ENCODE measurements at places on chromosomes 2 and 18.

DNA sequence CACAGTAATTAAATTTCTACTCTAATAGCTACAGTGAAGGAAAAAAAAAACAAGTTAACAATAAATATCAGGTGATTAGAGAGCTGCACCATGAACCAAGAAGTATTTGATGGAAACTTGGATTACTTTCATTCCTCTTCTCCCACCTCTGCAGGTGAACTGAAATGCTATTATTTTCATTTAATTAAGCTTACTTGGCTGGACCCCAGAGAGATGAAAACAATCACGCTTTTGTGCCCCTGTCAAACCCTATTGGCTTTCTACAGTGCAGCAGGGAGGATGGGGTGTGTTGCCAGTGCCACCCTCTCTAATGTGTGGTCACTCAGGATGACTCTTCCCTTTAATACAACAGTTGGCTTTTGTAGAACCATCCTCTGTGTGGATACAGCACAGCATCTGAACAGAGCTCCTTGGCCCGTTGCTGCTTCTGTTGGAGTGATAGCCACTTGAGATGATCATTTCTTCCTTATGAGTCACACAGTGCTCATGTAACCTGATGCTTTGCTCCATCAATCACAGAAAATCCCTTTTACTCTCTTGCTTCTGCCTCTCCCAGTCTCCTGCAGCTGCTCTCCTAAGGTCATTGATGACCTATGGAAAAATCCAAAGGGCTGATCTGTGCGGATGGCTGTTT is 5.5 kb upstream of the ARL4C start:
- peak; percentile 59 for DNase-seq

DNA sequence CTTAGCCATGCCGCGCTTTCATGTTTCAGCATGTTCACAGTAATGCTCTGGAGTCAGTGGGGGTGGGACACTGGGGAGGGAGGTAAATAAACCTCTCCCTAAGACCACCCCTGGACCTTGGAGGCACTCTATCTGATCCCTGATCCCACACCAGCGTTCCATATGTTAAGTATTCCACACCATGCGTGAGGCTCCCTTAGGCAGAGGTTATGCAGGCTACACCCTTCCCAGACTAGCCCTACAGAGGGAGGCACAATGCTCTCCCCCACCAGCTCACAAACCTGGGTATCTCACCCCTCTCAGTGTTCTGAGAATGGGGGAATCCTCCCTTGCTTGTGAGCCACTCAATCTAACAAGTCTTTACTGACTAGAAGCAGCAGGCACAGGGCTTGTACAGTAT is 1610.4 kb upstream of the ZEB2 start:
- DNase-seq: no peak

DNA sequence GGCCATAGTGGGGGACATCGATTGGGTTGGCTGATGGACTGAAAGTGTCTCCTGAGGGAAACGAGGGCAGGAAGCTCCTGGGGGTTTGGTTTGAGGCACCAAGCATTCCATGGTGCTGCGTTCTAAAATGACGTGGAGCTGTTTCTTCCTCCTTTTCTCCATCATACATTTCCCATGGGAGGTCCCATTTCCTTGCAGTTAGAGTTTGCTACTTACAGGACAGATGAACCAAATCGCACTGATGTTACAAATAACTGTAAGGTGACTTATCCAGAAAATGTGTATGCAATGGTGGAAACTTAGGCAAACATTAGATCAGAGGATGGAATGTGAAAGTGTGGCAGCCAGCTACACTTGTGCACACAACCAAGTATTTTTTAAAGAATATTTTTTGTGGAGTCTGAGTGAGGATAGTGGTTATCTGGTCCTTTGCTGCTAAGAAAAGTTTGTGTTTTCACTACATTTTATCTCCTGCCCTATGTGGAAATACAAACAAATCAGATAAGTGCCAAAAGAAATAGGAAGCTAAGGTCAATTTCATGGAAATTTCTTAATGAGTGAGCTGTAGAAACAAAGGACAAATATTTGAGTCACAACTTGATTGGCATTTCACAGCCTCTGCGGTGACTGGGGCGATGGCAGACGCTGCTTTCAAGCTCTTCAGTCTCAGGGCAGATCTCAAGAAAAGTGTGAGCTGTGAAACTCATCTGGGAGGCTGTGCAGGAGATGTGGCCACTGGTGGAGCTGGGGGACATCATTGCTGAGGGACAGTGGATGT is 256.2 kb downstream of the TSN start:
- DNase-seq: no peak

- DNase-seq: no peak
Observed at GRCh38 chr2:96924775-96925747, 55.2 kb upstream of the SEMA4C start.

- DNase-seq: no peak
Observed at GRCh38 chr2:196723571-196723970, 75.9 kb downstream of the GTF3C3 start.

DNA sequence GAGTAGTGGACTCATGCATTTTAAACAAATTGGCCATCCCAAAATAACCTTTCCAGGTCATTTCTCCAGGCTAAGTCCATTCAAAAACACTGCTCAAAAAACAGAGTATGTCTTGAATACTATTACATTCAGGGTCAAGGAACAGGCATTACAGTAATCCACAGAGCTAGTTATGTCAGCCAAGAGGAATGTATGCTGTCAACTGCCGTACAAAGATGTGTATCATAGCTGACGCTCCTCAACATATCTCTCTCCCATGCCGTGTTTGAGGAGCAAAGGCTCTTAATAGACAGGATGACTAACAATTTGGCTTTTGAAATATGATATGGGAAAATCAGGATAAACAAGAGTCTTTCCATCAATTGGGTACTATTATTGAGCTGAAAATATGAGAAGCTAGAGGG is 68.8 kb upstream of the KCTD1 start:
- DNase-seq: peak; percentile 81

- DNase-seq: no peak
Observed at GRCh38 chr2:11977766-11978524, 231.5 kb downstream of the LPIN1 start.

DNA sequence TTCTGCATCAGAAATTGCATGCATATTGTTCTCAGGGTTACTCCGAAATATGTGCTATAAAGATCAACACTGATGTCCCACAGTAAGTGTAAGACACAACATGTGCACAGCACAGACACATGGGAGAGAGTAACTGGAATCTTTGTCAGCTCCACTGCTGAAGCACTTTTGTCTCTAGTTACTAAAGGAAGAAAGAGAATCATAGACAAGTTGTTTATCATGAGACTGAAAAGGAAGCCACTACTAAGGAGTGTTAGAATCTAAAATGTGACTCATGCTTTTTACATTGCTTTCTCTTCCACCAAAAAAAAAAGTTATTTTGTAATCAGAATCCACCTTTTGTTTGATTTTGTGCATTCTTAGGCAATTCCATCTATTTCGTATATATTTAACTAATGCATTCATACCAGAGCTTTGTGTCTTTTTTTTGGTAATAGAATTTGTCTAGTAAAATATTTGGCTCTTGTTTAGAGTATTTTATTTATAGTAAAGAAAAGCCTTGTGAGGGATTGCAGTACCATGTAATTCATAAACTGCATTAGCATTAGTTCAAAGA is 502.4 kb downstream of the FBXO15 start:
- no peak for DNase-seq
